ENCODE measurements at places on chromosomes 4 and X. TPM values are rescaled to one million over a fixed set of nuclear protein-coding genes. Genes with fewer than 3 reads are reported as not detected.

The CCDC160 gene
- total RNA-seq = 1.8 TPM

The LEF1 gene
- total RNA-seq = 1.6 TPM

The NEUROG2 gene
- total RNA-seq = 0.09 TPM

GRCh38 chrX:122866532-122866931, 317.5 kb upstream of the GRIA3 start:
- no peak for DNase-seq
- H3K4me1 ChIP-seq = no peaks in the 10 kb centered on the region
- H3K27ac ChIP-seq = no peak overlapping the region
- H3K27me3 ChIP-seq = no peaks in the 10 kb centered on the region
- H3K36me3 ChIP-seq = no peaks in the 10 kb centered on the region
- no peak overlapping the region for H3K4me3 ChIP-seq

DNA sequence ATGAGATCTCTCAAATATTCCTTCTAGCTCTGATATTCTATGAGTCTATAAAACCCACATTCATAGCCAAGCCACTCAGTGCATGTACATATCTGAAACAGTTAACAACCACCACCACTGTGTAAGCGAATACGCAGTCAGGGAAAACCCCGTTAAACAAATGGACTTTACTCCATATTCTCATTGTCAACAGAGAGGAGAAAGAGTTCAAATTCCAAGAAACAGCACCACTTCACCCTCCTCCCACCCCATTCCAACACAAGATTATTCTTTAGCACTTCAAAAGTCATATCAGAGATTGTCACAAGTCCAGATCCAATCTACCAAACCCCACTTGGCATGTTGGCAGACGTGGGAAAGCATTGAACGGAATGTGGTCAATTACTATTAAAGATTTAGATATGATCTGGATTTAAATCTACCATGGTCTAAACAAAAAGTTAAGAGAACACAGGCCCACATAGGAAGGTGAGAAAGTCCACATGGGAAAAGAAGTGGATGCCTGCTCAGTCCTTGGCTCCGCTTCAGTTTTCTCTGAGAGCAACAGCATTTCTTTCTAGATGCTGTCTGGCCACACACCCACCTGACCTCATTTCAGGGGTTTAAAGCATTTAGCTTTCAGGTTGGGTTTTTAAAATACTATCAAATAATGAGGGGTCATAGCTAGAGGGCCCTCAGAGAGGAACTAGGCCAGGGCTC, 39.8 kb upstream of the KLHL13 start:
- H3K27ac ChIP-seq = no peak overlapping the region
- DNase-seq = no peak
- H3K4me1 ChIP-seq = no peaks in the 10 kb centered on the region
- no peak overlapping the region for H3K4me3 ChIP-seq
- no peaks in the 10 kb centered on the region for H3K27me3 ChIP-seq

GRCh38 chr4:21742326-21742725, 206.2 kb downstream of the KCNIP4 start:
- H3K4me3 ChIP-seq = no peak overlapping the region
- DNase-seq = no peak
- H3K4me1 ChIP-seq = no peaks in the 10 kb centered on the region
- H3K27ac ChIP-seq = no peak overlapping the region
- H3K36me3 ChIP-seq = no peaks in the 10 kb centered on the region
- no peaks in the 10 kb centered on the region for H3K27me3 ChIP-seq

- DNase-seq = no peak
- no peaks in the 10 kb centered on the region for H3K36me3 ChIP-seq
- H3K4me3 ChIP-seq = no peak overlapping the region
- peaks cover 14% of the 10 kb centered on the region for H3K4me1 ChIP-seq
- no peaks in the 10 kb centered on the region for H3K27me3 ChIP-seq
Observed at GRCh38 chr4:143291314-143291713, 45.4 kb upstream of the GAB1 start.

All from WTC11 (cell line).